NCI-H1417 (cell line): ENCODE measurements at places on chromosomes 7 and 10.
A peak's percentile ranks its signal among the peaks of the same experiment; 100 is the strongest.

DNA sequence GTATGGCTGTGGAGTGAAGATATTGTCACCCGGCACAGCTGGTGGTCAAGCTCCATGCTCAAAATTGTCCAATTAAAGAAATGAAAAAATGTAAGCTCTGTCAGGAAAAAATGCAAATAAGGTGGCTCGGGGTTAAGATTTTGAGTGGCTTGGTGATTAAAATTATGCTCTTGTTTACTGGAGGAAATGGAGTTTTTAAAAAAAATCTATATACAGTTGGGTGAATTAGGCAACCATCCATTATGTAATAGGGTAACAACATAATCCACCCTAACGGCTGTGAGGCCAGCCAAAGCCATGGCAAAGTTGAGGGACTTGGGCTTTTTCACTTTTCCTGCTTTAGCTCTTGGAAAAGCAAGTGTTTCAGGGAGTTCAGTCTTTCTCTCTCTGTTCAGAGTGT, 260.8 kb upstream of the HABP2 start:
- DNase-seq, result no peak

DNA sequence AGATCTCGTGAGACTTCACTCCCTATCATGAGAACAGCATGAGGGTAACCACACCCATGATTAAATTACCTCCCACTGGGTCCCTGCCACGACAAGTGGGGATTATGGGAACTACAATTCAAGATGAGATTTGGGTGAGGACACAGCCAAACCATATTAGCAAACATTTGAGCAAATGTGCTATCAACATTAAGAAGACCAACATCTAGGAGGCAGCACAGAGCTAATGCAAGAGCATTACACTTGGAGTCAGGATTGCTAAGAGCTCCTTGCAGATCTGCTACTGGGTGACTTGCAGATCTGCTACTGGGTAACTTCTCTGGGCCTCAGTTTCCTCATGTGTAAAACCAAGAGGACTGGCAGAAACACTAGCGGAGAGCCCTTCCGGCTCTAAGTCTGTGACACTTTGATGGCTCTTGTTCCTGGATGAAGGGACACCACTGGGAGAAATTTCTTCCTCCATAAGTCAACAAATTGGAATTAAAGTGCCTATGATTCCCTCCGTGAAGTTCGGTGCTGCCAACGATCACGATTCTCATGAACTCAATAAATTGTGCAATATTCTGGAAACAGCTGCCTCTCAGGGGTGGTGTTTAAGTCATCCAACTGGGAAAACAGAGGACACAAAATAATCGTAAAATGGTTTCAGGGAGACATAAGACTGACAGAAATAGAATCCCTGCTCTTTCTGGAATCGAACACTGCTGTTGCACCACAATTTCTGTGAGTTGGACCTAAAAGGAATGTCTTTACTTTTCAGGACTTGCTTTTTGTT, 115.8 kb upstream of the ITGB1 start:
- no peak for DNase-seq

DNA sequence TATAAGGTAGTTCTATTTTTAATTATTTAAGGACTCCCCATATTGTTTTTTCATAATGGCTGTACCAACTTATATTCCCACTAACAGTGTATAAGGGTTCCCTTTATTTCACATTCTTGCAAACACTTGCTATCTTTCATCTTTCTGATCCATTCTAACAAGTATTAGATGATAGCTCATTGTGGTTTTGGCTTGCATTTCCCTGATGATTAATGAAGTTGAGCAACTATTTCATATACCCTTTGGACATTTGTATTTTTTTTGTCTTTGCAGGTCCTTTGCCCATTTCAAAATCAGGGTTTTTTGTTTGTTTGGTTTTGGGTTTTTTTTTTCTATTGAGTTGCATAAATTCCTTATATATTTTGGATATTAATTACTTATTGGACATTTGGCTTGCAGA, 107.2 kb downstream of the EPC1 start:
- DNase-seq, result no peak

DNA sequence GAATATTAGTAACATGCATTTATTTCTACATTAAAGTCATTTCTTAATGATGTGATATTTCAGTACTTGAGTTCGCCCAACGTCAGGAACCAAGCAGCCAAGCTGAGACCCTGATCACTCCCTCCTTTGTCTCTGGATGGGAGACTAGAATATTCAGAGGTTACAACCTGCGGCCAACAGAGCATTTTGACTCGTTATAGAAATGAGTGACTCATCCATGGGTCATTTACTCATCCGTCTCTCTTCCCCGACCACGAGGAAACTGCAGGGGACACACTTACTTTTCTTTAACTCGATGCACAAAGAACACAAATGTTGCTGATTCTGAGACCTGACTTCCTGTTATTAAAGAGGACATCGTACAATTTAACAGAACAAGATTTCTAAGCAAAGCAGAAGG, 343.3 kb downstream of the FRMD4A start:
- peak; percentile 28 for DNase-seq

- DNase-seq, result no peak
Observed at GRCh38 chr7:6640246-6640721, 3.2 kb downstream of the ZNF316 start.

- DNase-seq, result no peak
Observed at GRCh38 chr10:130729876-130730275, 581.6 kb downstream of the TCERG1L start.

- no peak for DNase-seq
Observed at GRCh38 chr10:475709-476454, 213.6 kb downstream of the DIP2C start.

GRCh38 chr10:15579605-15580004, 140.1 kb downstream of the ITGA8 start:
- no peak for DNase-seq

- peak; percentile 37 for DNase-seq
Observed at GRCh38 chr7:91287371-91288084, 23.3 kb downstream of the FZD1 start.

GRCh38 chr7:32036557-32036956, 33.6 kb downstream of the PDE1C start:
- no peak for DNase-seq

GRCh38 chr10:34013235-34013634, 678.8 kb upstream of the NRP1 start:
- no peak for DNase-seq

DNA sequence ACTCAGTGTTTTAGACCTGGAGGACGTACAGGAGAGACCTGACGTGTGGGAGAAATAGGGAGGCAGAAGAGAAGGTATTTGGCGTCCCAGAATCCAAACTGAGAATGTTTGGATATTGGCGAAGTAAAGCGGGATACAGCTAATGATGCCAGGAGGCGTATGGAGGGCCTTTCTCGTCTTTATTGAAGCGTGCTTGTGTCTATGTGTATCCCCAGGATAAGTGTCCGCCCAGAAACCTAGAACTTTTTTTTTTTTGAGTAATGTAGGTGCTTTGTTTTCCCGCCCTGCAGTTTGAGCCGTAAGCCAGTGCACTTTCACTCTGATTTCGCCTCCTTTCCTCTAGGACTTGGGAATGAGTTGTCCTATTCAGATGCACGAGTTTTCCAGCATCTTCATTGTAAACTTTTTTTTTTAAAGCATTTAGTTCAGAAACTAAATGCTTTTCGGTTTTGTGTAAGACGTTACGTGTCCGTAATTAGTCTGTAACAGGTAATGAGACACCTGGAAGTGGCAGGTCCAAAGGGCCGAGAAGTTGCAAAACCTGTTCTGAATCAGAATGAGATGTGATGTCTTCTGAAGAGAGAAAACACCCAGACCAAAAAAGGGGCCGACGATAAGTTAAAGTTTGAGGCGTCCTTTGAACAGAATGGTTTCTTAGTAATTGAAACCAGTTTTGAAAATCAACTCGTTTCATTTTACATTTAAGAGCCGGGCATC, 746 bp downstream of the ARL5B start:
- peak; percentile 21 for DNase-seq

GRCh38 chr10:52092390-52092789, 221.7 kb upstream of the DKK1 start:
- no peak for DNase-seq

GRCh38 chr10:118266098-118266748, 75.9 kb downstream of the FAM204A start:
- DNase-seq, result no peak

DNA sequence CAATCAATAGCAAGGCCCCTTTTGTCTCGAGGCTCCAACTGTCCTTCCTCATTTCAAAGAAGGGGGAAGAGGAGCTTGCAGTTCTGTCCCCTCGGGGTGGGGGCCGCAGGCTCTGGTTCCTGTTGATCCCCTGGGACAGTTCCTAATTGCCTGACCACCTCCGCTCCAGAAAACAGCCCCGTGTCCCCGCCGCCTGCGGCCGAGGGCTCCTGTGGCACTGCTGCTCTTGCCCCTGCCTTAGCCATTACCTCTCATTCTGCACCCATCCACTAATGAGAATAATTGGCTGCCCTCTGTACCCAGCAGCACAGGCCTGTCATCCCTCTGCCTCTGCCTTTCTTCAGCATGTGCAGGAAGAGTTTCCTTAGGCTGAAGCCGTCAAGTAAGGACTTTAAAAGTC, 668.3 kb upstream of the FOXK1 start:
- no peak for DNase-seq

- DNase-seq, result no peak
Observed at GRCh38 chr10:114022766-114023597, 20.7 kb upstream of the ADRB1 start.

GRCh38 chr7:15863951-15864625, 177.6 kb upstream of the MEOX2 start:
- no peak for DNase-seq

GRCh38 chr10:19283786-19284185, 235.2 kb downstream of the MALRD1 start:
- no peak for DNase-seq

- no peak for DNase-seq
Observed at GRCh38 chr7:38615665-38616064, 15.5 kb downstream of the AMPH start.

DNA sequence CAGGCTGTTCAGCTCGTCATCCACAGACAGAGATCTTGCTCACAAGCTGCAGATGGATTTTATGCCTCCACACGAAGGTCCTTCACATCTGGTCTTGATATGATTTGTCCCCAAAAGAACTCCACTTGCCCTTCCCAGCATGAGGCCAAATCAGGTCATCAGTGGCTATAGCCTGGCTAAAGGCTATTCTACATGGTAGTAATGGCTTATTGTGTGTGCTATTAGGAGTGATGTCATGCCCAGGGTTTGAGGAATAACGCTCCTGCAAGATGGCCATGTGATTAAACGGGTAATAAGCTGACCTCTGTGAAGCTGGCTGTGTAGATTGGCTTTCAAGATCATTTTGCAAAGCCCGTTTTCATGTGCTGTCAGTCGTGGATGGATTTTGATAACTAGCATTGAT, 313.8 kb downstream of the FRMD4A start:
- DNase-seq, result no peak

DNA sequence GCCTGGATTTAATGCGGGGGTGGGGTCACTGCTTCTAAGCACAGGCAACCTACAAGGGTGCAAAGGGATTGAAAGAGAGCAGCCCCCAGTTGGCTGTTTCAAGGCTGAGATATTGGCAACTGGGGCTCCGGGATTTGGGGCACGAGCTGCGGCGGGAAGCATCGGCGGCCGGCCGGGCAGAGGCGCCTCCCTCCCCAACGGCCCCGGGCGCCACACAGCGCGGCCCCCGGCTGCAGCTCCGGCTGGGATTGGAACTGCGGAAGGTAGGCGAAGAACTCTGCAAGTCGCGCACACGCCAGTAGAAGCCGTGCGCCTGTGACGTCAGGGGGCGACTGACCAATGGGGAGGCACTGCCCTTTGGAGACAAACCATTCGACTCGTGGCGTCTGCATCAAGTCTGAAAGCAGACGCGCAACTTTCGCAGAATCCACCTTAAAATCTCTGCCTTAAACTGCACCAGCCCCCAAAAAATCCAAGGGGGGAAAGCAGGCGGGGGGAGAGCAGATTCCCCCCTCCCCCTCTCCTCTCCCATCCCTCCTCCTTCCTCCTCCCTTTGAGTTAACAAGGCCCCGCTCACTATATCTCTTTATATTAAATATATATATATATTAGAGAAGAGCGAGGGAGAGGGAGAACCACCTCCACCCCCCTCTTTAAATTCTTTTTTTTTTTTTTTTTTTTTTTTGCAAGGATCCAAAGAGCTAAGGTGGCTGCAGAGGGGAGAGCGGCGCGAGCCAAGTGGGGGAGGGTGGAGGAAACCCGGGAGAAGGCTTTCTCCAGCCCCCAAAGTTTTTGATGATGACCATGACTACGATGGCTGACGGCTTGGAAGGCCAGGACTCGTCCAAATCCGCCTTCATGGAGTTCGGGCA, at the start of gene DLX6:
TSS of gene DLX6 (plus strand) at position 371 of the 872 bp plus-strand sequence. CDS start at position 796, 425 bp downstream.
- DNase-seq, result peak; percentile 99

GRCh38 chr10:132109341-132110110, 43.8 kb downstream of the JAKMIP3 start:
- DNase-seq, result no peak

DNA sequence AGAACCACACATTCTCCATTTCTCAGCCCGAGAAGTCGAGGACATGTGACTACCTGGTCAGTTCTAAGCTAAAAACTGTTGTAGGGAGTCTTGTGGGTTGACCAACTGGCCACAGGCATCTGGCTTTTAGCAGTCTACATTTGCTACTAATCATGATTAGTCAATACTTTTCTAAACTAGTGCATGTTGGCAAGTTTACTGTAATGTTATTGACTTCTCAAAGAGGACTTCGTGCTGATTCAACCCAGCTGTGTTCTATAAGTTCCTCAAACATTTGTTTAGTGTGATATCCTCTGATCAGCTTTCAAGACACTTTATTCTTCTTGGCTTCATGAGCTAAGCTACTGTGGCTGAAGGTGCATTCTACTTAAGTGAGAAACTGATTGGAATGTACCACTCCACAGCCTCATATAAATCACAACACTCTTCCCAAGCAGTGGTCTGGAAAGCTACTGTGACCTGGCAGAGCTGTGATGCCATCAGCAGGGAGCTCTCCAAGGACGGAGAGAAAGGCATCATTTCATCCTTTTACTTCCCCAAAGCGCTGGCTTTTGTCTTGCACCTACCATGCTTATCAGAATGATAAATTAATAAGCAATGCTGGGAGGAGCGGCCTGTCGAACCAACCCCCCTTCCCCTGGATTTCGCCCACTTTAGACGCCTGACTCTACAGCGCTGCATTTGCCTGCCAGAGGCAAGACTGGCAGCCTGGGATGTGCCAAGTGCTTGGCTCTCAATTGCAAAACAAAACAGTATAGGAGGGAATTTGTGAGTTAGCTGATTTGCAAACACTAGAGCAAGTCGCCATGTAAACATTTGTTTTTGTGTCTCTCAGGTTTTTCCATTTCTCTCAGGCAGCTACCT, 206.7 kb upstream of the PLXNA4 start:
- DNase-seq, result no peak
